Thymus (tissue), 14 donors: ENCODE measurements at places on chromosomes 7 and 10. TPM values are rescaled to one million over a fixed set of nuclear protein-coding genes. Genes with fewer than 3 reads are reported as not detected.
A peak's percentile ranks its signal among the peaks of the same experiment; 100 is the strongest.

- no peak overlapping the region for H3K4me3 ChIP-seq
- H3K4me1 ChIP-seq = no peaks in the 10 kb centered on the region
These were observed 5.4 kb downstream of the COBL start for GRCh38 chr7:51311166-51311565.

GRCh38 chr7:4065190-4065589 lies 616.9 kb upstream of the FOXK1 start:
- no peaks in the 10 kb centered on the region for H3K36me3 ChIP-seq
- DNase-seq = no peak
- no peaks in the 10 kb centered on the region for H3K27me3 ChIP-seq
- H3K4me3 ChIP-seq = no peak overlapping the region
- no peak overlapping the region for H3K27ac ChIP-seq

GRCh38 chr7:503575-504111 lies 16.0 kb downstream of the PDGFA start:
- DNase-seq = no peak
- no peak overlapping the region for H3K4me3 ChIP-seq
- no peaks in the 10 kb centered on the region for H3K36me3 ChIP-seq
- H3K27me3 ChIP-seq = no peaks in the 10 kb centered on the region

The LEP gene
- 0.05 TPM for total RNA-seq

The PLA2G12B gene
- total RNA-seq = not detected

The GIMAP8 gene
- total RNA-seq = 6.1 TPM

The ADIRF gene
- total RNA-seq = 23.8 TPM

DNA sequence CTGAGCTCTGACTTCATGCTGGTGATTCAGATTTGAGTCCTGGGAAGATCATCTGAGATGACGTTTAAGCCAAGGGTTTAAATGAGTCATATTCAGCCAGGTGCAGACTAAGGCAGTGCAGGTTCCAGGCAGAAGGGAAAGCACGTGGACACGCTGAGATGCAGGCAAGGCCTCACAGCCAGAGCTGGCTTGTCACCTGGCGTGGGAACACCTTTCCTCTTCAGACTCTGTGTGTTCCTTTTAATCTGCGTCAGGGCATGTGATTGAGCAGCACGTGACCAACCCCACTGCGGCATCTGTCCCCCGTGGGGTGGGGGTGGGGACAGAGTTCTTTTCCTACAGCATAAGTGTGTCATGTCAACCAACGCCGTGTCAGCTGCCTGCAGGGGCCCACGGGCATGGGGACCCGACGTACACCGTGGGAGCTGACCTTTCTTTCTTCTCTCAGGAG lies 10.7 kb upstream of the IDI2 start:
- no peak overlapping the region for H3K4me3 ChIP-seq
- H3K4me1 ChIP-seq = no peaks in the 10 kb centered on the region
- no peak overlapping the region for H3K27ac ChIP-seq
- peaks cover 23% of the 10 kb centered on the region for H3K36me3 ChIP-seq
- no peak for DNase-seq

- H3K36me3 ChIP-seq = no peaks in the 10 kb centered on the region
- no peak overlapping the region for H3K4me3 ChIP-seq
- no peaks in the 10 kb centered on the region for H3K4me1 ChIP-seq
- peaks cover 5% of the 10 kb centered on the region for H3K27me3 ChIP-seq
- H3K27ac ChIP-seq = no peak overlapping the region
These were observed 165.3 kb downstream of the PAXIP1 start for GRCh38 chr7:154837622-154838021.

The PNLIPRP2 gene
- total RNA-seq = not detected

DNA sequence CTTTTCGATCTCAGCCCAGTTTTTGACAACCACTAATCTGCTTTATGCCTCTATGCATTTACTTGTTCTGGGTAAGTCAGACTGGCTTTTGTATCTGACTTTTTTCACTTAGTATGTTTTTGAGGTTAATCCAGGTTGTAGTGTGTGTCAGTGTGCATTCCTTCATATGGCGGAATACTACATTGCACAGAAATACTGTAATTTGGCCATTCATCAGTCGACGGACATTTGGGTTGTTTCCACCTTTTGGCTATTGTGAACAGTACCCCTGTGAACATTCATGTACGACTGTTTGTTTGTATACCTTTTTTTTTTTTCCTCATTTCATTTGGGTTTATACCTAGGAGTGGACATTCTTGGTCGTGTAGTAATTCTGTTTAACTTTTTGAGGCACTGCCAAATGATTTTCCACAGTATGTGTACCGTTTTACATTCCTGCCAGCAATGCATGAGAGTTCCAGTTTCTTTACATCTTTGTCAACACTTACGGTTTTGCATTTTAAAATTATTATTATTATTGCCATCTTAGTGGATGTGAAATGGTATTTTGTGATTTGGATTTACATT lies 57.4 kb downstream of the MKLN1 start:
- H3K4me3 ChIP-seq = no peak overlapping the region
- no peak overlapping the region for H3K27ac ChIP-seq
- no peaks in the 10 kb centered on the region for H3K4me1 ChIP-seq
- no peaks in the 10 kb centered on the region for H3K36me3 ChIP-seq
- DNase-seq = no peak
- H3K27me3 ChIP-seq = no peaks in the 10 kb centered on the region

DNA sequence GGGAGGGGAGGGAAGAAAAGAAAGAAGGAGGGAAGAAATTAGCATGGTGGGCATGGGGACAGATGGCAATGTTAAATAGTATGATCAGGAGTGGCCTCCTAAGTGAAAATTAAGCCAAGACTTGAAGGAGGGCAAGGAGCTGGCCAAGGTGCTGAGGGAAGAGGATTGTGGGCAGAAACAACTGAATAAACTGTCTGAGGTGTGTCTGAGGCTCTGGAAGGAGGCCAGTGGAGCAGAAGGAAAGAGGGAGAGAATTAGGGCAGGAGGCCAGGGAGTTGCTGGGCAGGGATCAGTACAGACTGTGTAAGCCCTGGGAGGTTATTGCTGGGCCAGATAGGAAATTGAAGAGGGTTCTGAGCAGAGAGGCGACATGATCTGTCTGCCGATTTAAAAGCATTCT lies 40.6 kb upstream of the VKORC1L1 start:
- DNase-seq = peak; percentile 12
- no peaks in the 10 kb centered on the region for H3K36me3 ChIP-seq
- no peak overlapping the region for H3K4me3 ChIP-seq
- no peaks in the 10 kb centered on the region for H3K4me1 ChIP-seq
- no peak overlapping the region for H3K27ac ChIP-seq

GRCh38 chr10:73899423-73899822 lies 11.5 kb upstream of the PLAU start:
- H3K27me3 ChIP-seq = no peaks in the 10 kb centered on the region
- H3K36me3 ChIP-seq = no peaks in the 10 kb centered on the region
- no peak for DNase-seq
- no peak overlapping the region for H3K4me3 ChIP-seq

GRCh38 chr10:97647556-97647955 lies 7.1 kb downstream of the PI4K2A start:
- DNase-seq = no peak
- H3K4me3 ChIP-seq = no peak overlapping the region
- H3K36me3 ChIP-seq = peaks cover 29% of the 10 kb centered on the region
- no peaks in the 10 kb centered on the region for H3K4me1 ChIP-seq
- H3K27me3 ChIP-seq = no peaks in the 10 kb centered on the region
- no peak overlapping the region for H3K27ac ChIP-seq

GRCh38 chr7:76282344-76283253 lies 19.9 kb upstream of the HSPB1 start:
- peak overlapping the region; percentile 45 for H3K4me3 ChIP-seq
- H3K4me1 ChIP-seq = peaks cover 6% of the 10 kb centered on the region
- peaks cover 93% of the 10 kb centered on the region for H3K27me3 ChIP-seq
- no peaks in the 10 kb centered on the region for H3K36me3 ChIP-seq
- DNase-seq = no peak

- H3K4me1 ChIP-seq = no peaks in the 10 kb centered on the region
- H3K36me3 ChIP-seq = no peaks in the 10 kb centered on the region
- H3K27ac ChIP-seq = no peak overlapping the region
- no peaks in the 10 kb centered on the region for H3K27me3 ChIP-seq
- no peak for DNase-seq
These were observed 32.7 kb downstream of the DPY19L1 start for GRCh38 chr7:35004531-35005095.

DNA sequence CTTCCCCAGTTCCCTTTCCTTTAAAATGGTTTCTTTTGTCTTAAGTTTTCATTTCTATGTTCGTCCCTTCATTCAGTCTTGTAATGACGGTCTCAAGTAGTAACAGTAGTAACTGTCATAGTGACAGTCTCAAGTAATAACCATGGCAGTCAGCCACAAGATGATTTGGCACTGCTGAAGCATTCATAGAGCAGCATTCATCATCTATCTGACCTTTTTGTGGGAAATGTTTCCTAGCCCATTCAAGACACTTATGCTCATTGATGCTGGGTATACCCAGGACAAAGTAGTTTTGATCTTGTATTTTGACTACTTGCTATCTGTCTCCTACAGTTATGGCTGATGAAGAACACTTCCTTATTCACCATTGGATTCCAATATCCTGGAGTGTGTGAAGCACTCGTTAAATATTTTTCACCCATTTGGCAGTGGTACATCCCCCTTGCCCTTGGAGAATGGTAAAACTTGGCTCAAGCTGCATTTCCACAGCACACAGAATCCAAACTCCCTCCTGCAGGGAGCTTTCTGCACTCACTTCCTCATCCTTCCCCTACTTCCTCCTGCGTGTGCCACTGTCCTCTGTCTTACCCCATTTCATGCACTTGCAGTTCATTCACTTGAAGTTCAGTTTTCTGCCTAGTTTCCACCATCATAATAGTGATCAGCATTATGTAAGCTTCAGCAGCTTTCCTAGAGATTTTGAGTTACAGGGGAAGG lies 19.0 kb downstream of the GIMAP4 start:
- no peaks in the 10 kb centered on the region for H3K36me3 ChIP-seq
- no peaks in the 10 kb centered on the region for H3K27me3 ChIP-seq
- no peak for DNase-seq
- H3K27ac ChIP-seq = no peak overlapping the region
